ENCODE measurements at places on chromosomes 5 and 9. TPM values are rescaled to one million over a fixed set of nuclear protein-coding genes. Genes with fewer than 3 reads are reported as not detected.

DNA sequence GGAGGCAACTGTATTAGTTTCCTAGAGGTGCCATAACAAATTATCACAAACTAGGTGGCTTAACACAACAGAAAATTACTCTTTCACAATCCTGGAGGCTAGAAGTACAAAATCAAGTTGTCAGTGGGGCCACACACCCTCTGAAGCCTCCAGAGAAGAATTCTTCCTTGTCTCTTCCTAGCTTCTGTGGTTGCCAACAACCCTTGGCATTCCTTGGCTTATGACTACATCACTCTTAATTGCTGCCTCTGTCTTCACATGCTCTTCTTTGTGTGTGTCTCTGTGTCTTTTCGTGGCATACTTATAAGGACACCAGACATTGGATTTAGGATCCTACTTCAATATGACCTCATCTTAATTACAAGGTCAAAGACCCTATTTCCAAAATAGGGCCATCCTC lies 327.5 kb downstream of the CHSY3 start:
- DNase-seq = no peak

DNA sequence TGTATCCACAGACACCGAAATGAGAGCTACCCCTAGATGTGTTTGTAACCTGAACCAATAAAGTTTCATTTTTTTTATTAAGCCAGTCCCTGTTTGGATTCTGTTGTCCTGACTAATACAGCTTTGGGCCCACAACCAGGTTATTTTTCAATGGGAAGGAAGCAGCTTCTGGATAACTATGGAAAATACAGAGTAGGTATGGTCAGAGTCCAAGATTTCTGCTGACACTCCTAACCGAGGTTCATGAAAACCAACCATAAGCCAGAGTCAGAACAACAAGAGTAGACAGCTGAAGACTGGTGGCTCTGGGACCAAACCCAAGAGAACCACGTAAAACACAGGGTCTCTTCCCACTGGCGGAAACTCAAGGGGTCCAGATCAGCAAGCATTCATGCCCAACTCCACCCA lies 10.8 kb downstream of the KLF9 start:
- DNase-seq = no peak

DNA sequence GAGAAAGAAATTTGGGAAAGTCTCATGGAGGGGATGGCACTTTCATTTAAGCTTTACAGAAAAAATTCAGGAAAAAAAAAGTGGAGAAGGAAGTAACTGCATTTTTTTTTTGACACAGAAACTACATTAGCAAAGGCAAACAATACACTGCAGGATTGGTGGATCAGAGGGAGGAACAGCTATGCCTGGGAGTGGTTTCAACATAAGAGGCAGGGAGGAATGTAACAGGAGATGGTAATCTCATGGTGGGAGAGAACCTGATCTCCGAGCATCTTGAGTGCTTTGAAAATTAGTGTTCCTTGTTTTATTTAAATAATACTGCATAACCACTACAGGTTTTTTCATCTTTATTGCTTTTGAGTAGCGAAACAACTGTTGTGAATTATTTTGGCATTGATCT lies 249.4 kb downstream of the FAM170A start:
- no peak for DNase-seq

DNA sequence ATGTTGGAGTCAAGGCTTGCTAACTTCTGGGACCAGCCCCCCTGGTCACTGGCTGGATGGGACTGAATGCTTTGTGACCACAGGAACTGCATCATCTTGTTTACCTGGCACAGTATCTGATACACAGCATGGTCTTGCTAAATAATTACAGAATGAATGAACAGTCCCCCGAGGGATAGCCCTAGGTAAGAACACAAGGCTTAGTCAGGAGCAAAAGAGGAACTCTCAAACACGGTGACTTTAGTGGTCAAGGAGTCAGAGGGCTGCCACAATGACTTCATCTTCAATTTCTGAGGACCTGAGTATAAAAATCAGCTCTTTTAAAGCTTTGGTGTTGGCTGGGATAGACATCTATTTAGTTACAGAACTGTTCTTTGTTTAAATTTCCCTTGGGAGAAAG lies 15.1 kb upstream of the CXCL14 start:
- DNase-seq = no peak

- no peak for DNase-seq
These were observed 78.5 kb upstream of the PIP5K1B start for GRCh38 chr9:68626526-68626925.

GRCh38 chr5:1931604-1932231 lies 49.0 kb upstream of the IRX4 start:
- peak; percentile 16 for DNase-seq

DNA sequence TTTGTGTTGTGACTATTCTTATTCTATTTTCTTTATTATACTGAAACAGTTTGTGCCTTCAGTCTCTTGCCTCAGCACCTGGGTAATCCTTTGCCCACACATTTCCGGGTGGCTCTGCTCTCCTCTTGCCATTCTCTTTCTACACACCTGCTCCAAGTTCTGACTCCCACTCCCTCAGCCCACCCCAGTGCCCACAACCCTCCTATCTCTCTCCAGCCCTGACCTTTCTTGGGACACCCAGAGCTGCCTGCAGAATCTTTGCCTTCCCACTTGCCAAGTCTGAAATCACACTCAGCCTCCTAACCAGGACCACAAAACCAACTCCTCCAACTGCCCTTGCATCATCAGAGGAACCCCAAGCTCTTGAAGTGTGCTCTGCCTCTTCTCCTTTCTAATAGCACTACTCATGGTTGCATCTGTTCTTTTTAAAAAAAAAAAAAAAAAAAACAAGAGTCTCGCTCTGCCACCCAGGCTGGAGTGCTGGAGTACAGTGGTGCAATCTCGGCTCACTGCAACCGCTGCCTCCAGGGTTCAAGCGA lies 4.1 kb downstream of the SWI5 start:
- DNase-seq = no peak

DNA sequence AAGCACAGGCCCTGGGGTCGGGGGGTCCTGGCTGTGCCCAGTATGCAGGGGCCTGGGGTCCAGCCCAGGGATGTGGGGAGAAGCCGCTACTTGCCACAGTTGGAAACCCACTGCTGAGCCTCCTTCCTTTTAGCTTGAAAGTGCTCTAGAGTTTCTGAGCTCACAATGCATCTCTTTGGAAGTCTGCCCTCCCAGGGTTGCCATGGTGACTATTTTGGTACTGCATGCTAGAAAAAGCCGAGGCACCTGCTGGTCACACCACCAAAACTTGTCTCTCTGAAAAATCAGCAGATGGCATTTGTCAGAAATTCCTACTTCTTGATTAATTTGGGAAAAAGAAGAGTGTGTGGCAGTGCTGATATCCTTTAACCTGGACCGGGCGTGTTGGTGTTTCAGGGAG lies 151.8 kb downstream of the SEC61B start:
- no peak for DNase-seq

DNA sequence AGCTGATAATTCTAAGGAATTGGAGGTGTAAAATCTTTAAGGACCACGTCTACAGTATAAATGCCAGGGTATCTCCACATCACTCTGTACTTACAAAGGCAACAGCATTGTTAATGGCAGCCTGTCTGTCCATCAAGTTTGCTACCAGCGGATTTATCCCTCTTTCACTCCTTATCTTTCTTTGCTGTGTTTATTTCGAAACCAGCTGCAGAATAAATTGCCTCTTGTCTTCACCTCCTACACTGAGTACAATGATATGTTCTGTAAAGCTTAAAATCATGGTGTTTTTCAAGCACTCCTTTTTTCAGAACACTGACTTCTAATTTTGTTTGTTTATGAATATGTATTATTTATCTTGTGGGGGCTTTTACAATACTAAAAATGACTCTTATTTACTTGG lies 1088.1 kb downstream of the NR2F1-AS1 start:
- no peak for DNase-seq

- DNase-seq = no peak
These were observed 172.7 kb downstream of the TAF11L14 start for GRCh38 chr5:17806818-17807468.

Gene NIM1K
- polyA plus RNA-seq = 0.53 TPM

GRCh38 chr5:75331-76320 lies 16.3 kb upstream of the PLEKHG4B start:
- no peak for DNase-seq

Gene PCDHB14
- polyA plus RNA-seq = 10.1 TPM

Measured in renal pelvis (tissue), 12 donors.